Lung (tissue), 17 donors: ENCODE measurements at places on chromosomes 6 and 20. TPM values are rescaled to one million over a fixed set of nuclear protein-coding genes. Genes with fewer than 3 reads are reported as not detected.

CLPSL1 gene
- polyA plus RNA-seq = not detected

RNASET2 gene
- 55.2 TPM for polyA plus RNA-seq

CMTR1 gene
- 20.2 TPM for polyA plus RNA-seq

DEF6 gene
- polyA plus RNA-seq = 28.6 TPM

EEF1A2 gene
- 0.73 TPM for polyA plus RNA-seq

UBE2C gene
- 7.2 TPM for polyA plus RNA-seq

KIAA0408 gene
- 2.9 TPM for polyA plus RNA-seq

GPR63 gene
- 0.19 TPM for polyA plus RNA-seq

ARHGAP18 gene
- polyA plus RNA-seq = 16.4 TPM

MMP24OS gene
- 27.8 TPM for polyA plus RNA-seq

TNFRSF6B gene
- polyA plus RNA-seq = 195 TPM

DDO gene
- polyA plus RNA-seq = 2.2 TPM

GID8 gene
- polyA plus RNA-seq = 11.0 TPM

ZNF334 gene
- 3.7 TPM for polyA plus RNA-seq

ZSCAN9 gene
- 7.2 TPM for polyA plus RNA-seq

NPBWR2 gene
- polyA plus RNA-seq = not detected

PDCD2 gene
- polyA plus RNA-seq = 43.9 TPM

NRSN1 gene
- polyA plus RNA-seq = not detected

FAM162B gene
- 3.9 TPM for polyA plus RNA-seq
